ENCODE measurements at places on chromosomes 5 and 9.

DNA sequence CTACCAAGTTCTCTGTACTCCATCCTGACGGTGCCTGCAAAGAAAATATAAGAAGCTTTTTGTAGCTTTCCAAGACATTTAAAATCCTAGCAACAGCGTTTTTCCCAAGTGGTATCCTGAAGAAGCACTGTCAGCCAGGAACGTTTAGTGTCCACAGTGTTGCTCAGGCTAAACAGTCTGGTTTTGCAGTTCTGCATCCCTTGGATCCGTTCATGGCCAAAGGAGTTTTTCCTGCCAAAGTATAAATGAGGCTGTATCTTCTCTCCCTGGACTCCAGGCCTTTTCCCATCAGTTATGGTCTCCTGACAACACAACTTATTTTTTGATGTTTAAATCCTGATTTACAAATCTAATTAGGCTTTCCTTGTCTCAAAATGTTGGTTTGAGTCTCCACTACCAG lies 925.8 kb downstream of the TLE1 start:
- DNase-seq = no peak

GRCh38 chr9:100600521-100601079 lies 22.7 kb downstream of the CAVIN4 start:
- DNase-seq = no peak

DNA sequence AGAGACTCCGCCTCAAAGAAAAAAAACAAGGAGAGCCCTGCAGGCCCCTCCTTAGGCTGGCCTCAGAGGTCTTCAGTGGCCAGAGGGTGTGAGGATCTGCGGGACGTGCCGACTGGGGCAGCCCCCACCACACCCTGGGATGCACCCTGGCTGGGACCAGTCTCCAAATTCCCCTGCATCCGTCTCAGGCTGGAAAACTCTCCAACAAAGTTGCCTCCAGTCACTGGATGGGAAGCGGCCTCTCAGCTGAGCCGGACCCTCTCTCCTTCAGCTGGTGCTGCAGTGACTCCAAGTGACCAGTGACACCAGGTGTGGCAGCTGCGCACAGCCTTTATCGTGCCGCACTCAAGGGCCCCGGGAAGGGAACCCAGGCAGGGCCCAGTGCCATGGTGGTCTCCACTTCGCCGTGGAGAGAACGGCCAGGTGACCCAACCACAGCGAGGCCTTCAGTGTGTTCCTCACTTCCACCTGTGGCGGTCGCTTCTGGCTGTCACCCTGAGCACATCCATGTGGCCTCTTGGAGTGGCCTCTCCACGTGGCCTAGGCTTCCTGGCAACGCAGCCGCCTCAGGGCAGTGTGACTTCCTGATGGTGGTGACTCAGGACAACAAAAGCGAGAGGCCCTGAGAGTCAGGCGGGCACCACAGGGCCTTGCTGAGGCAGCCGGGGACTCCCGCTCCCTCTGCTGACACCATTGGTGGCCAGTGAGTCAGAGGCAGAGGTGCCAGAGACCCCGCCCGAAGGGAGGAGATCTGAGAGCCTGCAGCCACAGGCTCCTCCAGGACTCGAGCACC lies 19.3 kb upstream of the CAMSAP1 start:
- DNase-seq = no peak

GRCh38 chr9:17520268-17521064 lies 58.4 kb upstream of the SH3GL2 start:
- no peak for DNase-seq

GRCh38 chr9:116209414-116210116 lies 56.0 kb downstream of the PAPPA start:
- no peak for DNase-seq

GRCh38 chr5:127684726-127685467 lies 18.3 kb upstream of the CCDC192 start:
- DNase-seq = no peak

- no peak for DNase-seq
Observed at GRCh38 chr9:27581826-27582225, 8.5 kb upstream of the C9orf72 start.

- no peak for DNase-seq
Observed at GRCh38 chr5:77174526-77174925, 36.0 kb upstream of the PDE8B start.

GRCh38 chr9:92328225-92328624 lies 2.5 kb downstream of the CENPP start:
- peak; percentile 39 for DNase-seq

DNA sequence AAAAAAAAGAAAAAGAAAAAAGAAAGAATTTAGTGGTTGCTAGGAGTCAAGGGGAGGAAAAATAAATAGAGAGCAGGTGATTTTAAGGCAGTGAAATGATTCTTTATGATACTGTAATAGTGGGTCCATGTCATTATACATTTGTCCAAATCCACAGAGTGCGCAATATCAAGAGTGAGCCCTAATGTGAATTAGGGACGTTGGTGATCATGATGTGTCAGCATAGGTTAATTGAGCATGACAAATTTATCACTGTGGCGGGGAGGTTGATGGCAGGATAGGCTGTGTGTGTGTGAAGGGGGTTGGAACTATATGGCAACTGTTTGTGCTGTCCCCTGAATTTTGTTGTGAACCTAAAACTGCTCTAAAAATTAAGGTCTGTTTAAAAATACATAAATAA lies 357.8 kb downstream of the ICE1 start:
- DNase-seq = no peak

- no peak for DNase-seq
Observed at GRCh38 chr9:12469084-12469483, 224.1 kb upstream of the TYRP1 start.

DNA sequence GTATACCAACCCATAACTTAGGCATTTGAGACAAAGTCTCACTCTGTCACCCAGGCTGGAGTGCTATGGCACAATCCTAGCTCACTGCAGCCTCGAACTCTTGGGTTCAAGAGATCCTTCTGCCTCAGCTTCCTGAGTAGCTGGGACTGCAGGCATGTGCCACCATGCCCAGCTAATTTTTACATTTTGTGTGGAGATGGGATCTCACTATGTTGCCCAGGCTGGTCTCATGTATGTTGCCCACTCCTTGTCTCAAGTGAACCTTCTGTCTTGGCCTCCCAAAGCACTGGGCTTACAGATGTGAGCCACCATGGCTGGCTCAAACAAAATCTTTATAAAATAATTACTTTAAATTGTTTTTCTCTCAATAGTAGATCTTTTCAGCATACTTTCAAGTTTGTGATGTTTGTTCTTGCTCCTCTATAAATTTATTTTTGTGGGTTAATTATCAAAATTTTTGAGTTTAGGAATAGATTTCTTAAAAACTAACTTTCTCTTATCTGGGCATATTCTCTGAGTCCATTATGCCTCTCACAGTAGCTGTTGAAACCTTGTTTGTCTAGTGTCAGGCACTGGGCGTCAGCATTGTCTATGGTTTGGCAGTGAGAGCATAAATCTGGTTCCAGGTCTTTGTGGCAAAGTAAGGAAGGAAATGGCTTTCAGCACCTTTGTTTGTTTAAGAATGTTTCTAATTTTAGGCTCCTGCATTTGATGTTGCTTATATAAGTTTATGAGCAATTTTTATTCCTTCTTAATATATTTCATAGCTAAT lies 38.7 kb downstream of the NLN start:
- peak; percentile 26 for DNase-seq

- no peak for DNase-seq
Observed at GRCh38 chr5:84393969-84394368, 9.3 kb upstream of the EDIL3 start.

GRCh38 chr5:150057052-150057451 lies 29.3 kb downstream of the CSF1R start:
- no peak for DNase-seq

GRCh38 chr9:95224376-95225019 lies 93.0 kb downstream of the FANCC start:
- no peak for DNase-seq

GRCh38 chr5:2113348-2114131 lies 230.8 kb upstream of the IRX4 start:
- no peak for DNase-seq

GRCh38 chr9:136721339-136722092 lies 9.1 kb downstream of the DIPK1B start:
- no peak for DNase-seq

DNA sequence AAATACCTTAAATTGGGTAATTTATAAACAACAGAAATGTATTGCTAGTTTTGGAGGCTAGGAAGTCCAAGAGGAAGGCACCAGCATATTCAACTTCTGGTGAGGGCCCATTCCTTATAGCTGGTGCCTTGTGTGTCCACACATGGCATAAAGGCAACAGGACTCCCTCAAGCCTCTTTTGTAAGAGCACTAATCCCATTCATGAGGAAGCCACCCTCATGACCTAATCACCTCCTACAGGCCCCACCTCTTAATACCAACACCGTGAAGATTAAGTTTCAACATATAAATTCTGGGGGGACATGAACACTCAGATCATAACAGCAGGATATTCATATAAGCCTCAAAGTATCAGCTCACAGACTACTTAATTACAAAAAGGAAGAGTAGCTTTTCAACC lies 4.0 kb upstream of the PLAC8L1 start:
- DNase-seq = no peak

DNA sequence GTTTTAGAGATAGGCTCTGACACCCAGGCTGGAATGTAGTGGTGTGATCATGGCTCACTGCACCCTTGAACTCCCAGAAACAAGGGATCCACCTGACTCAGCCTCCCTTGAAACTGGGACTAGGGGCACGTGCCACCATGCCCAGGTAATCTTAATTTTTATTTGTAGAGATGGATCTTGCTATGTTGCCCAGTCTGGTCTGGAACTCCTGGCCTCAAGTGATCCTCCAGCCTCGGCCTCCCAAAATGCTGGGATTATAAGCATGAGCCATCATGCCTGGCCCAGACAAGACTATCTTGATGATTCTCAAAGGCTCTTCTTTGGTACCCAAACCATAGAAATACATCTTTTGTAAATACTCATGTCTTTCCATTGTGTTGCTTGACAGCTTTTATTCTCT lies 10.8 kb downstream of the OSMR start:
- DNase-seq = no peak

- DNase-seq = no peak
Observed at GRCh38 chr5:8997542-8998070, 548.3 kb downstream of the SEMA5A start.

GRCh38 chr5:109006129-109006528 lies 258.4 kb downstream of the FER start:
- DNase-seq = no peak

DNA sequence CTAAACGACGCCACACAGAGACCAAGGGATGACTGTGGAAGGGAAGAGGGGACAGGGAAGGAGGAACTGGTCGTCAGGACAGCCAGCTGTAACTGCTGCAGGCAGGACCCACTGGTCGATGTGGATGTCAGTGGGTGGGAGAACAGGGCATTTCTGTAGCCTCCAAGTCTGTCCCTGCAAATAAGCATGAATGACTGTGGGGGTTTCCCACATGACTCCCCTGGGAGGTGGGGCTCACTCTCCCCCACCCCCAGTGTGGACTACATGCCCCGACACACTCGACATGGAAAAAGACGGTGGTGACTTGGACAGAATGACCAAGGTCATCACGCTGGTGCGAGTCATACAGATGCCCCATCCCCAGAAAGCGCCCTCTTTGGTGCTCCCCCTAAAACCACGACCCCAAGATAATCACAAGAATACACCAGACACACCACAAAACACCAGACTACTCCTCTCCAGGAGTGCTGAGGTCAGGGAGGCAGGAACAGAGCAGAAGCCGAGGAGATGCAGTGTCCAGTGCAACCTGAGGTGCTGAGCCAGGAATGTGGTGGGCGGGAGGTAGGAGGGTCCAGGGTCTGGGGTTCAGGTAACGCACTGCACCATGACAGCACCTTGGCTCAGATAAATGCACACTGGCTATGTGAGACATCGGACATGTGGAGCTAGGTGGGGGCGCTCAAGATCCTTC lies 64.9 kb downstream of the SECISBP2 start:
- no peak for DNase-seq

- DNase-seq = no peak
Observed at GRCh38 chr5:60066502-60066901, 173.0 kb upstream of the PDE4D start.

- DNase-seq = no peak
Observed at GRCh38 chr5:147427521-147428401, 82.1 kb downstream of the DPYSL3 start.

GRCh38 chr5:89988998-89989655 lies 420.4 kb downstream of the CETN3 start:
- DNase-seq = no peak

DNA sequence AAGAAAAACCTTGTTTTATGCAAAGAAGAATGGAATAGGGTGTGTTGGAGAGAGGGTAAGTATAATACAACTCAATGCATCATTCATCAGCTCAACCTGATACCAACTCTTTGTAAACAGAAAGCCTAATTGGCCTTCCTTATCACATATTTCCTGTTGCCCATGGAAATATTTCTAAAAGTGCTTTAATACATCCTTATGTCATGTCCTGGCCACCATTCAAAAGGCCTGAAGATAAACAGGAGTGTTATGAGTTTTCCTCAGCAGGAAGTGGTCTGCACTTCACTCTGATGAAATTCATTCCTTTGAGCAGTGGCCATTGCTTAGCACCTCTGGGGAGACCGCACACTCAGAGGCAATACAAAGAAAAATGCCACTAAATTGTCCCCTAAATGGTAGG lies 511.2 kb downstream of the SEMA5A start:
- no peak for DNase-seq

- DNase-seq = no peak
Observed at GRCh38 chr5:82487131-82487530, 209.0 kb upstream of the RPS23 start.

DNA sequence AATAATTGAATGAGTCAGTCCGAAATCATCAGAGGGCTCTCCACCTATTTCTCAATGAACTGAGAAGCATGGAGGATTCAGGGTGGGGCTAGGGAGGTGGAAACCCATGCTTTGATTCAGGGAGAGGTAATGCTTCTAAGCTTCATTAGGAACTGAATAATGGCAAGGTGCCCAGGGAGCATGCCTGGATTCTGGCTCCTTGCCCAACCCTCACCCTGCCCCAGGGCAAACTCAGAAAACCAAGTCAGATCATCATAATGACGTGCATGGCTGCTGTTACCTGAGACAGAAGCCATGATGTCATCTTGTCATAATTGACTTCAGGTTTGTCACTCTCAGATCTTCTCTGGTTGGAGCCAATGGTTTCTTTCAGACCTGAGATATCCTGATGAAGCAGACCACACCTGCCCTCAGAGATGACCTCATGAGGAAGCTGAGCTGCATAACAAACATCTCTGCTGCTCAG lies 199.6 kb downstream of the SYK start:
- DNase-seq = peak; percentile 73

GRCh38 chr5:158644301-158644700 lies 455.4 kb downstream of the EBF1 start:
- no peak for DNase-seq

DNA sequence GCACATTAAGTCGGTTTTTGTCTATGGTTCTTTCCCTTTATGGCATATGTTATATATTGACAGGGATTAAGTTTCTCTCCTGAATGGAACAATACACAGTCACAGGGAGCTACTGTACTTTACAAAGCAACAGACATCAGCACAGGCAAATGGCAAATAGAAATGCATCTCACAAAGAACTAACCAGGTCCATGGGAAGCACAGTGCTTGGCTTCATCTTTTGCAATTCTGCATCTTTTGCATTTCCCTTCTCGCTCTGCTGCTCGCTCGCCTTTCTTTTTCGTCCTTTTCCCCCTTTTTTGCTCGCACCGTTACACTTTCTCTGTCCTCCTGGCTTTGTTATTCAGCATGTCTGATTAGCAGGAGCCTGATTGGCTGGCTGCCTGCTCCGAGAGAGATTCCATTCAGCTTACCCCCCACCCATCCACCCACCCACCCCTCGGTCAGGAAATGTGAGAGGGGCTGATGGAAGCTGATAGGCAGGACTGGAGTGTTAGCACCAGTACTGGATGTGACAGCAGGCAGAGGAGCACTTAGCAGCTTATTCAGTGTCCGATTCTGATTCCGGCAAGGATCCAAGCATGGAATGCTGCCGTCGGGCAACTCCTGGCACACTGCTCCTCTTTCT lies at the start of gene ADAMTSL1:
TSS of gene ADAMTSL1 (plus strand) at position 502 of the 628 bp plus-strand sequence. CDS start at position 582, 80 bp downstream.
- peak; percentile 41 for DNase-seq

- no peak for DNase-seq
Observed at GRCh38 chr9:974031-974995, 2.1 kb upstream of the DMRT3 start.

Data from SHP77 (cell line).